Activated T-helper 17 cell treated with anti-CD3 and anti-CD28 coated beads, Interleukin-2, amount 50 U/mL, for 72 hours (primary cell): ENCODE measurements at places on chromosomes 16 and 17. TPM values are rescaled to one million over a fixed set of nuclear protein-coding genes. Genes with fewer than 3 reads are reported as not detected.

GRCh38 chr16:2238838-2239675 lies 2.8 kb downstream of the DNASE1L2 start:
- no peak for ATAC-seq

DNA sequence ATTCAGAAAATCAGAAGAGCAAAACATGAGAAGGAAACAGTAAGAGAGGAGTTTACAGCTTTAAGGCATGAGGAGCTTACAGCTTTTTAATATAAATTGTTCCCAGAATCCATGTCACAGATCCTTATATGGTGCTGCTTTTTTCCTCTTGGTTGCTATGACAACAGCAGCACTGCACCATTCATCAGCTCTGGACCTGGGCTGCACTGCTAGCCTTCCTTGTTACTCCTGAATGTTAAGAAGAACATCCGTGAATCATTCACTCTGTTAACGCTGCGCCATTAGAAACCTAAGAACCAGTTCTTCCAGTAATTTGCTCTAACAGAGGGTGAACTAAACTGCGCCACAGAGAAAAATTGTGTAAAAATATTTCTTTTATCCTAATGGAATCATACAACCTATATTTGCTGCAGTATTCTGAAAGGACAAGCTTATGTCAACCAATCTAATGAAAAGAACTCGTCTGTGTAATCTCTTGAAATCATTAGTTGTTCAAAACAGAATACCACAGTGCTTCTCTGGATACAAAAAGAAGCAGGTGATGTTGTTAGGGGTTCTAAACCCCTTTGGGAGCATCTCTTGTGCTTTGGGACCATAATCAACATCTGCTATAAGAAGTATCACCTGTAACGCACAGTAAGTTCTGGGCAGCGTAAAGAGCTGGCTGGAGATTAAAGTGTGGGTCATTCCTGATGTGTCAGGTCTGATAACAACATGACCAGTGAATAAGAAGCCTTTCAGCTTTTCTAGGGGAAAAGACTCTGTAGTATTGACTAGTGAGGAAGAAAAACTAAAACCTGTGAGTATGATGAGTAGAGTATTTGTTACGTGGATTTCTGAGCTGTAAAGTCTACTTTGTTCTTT lies 151.2 kb downstream of the TANC2 start:
- no peak for ATAC-seq

The PRSS22 gene
- 1.9 TPM for total RNA-seq

The KRTAP1-5 gene
- not detected for total RNA-seq

DNA sequence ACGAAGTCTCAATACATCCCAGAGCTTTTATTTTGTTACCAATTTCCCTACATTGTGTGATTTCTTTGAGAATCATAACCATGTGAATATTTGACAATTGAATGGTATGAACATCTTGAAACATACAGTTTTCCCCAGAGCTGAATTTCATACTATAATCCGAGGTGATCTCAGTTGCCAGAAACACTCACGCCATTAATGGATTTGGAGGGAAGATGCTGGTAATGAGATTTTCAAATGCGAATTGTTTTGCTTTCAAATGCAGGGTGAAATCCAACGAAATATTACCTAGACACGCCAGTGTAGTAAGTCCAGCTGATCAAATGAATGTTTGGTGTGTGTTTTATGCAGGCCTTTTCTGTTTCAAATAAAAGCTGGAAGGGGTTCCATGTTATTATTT lies 277.8 kb upstream of the CDH5 start:
- no peak for ATAC-seq

The ENPP7 gene
- total RNA-seq, result 0.50 TPM

DNA sequence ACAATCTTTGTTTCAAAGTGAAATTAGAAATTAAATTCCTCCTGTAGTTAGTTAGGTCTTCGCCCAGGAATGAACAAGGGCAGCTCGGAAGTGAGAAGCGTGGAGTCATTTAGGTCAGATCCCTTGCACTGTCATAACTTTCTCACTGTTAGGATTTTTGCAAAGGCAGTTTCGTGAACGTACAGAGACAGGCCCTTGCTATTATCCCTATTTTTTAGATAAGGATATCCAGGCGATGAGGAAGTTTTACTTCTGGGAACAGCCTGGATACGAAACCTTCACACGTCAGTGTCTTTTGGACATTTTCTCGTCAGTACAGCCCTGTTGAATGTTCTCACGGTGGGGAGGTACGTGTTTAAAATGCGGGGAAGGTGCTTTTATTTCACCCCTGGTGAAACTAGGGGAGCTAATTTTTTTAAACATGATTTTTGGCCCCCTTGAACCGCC lies 318 bp upstream of the RBL2 start:
- no peak for ATAC-seq

DNA sequence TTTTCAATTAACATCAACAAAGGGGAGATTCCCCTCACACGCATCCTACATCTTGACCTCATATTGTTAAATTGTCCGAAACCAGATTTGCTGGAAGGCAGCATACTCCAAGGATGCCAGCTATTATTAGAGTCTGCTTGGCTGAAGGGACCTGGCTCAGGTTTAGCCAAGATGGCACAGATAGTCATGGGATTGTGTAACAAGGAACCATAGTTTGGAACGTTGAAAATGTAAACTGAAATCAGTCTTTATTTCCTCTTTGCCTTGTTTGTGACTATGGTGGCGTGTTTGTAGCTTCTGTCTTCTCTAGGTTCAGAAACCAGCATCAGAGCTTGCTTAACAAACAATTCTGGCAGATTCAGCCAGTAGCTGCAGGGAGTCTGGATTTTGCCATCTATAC lies 5.9 kb downstream of the ARSG start:
- ATAC-seq, result no peak

DNA sequence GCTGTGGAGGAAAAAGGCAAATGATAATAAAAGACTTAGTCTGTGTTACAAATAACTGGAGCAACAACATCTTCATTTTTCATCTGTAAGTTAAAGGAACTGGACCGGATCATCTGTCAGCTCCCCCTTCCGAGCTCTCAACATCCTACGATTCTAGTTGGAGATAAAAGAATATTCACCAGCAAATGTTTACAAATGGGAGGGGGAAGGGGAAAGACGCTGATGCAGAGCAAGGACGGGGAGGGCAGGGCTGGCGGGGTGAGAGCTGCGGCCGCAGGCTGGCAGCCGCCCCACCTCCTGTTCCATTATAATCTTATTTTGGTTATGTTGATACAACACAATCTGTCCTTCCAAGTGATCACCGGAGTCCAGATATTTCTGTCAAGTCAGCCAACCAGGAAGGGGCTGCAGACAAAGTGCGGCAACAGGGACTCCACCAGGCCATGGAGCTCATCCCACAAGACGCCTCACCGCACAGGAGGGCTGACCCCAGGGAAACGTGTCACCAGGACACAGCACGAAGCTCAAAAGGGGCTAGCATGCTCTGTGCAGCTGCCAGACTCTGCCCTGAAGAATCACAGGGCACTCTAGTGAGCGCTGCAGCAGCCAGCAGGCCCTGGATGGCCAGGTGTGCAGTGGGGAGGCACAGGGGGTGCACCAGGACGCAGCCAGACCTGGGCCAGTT lies 19.7 kb downstream of the FBXO31 start:
- no peak for ATAC-seq

DNA sequence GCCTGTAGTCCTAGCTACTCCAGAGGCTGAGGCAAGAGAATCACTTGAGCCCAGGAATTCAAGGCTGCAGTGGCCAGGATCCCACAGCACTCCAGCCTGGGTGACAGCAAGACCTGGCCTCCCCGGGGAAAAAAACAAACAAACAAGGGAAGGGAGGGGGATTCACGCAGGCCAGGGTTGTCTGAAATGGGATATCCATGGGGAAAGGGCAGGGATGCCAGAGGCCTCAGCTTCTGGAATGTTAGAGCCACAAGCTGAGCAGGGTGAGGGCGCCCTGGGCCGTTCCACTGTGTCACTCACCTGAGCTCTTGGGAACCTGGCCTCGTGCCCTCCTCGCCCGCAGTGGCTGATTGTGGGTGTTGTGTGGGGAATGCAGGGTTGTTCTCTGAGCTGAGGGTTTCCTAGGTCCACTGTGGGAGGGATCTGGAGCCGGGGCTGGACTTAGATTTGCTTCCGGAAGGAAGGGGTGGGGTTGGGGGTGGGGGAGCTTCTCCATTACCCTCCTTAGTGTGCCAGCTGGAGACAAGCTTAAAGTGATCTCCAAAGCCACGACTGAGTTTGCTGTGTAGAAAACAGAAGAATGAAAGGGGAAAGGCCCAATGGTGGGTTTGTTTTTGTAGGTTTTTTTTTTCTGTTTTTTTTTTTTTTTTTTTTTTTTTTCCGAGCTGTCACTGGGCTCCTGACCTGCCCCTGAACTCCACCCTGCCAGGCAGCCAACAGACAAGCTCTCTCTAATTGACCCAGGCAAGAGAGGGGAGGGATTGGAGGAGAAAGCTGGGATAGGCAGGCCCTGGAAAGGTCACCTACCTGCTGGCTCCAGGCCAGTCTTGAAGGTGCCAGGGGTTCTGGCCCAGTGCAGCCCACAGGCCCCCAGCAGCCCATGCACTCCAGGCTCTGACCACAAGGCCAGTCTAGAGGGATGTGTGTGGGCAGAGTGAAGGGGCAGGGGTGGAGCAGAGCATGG lies at the start of gene SULT1A1:
Gene SULT1A1 (minus strand): TSS at position 414 of the 964 bp plus-strand sequence. CDS start 1,189 bp downstream, outside the sequence.
- no peak for ATAC-seq

- no peak for ATAC-seq
These were observed 108.1 kb upstream of the CDC42EP4 start for GRCh38 chr17:73419881-73420280.

GRCh38 chr16:11915114-11915643 lies 577 bp downstream of the GSPT1 start:
- peak; percentile 10 for ATAC-seq

- ATAC-seq, result no peak
These were observed 4.9 kb downstream of the CES2 start for GRCh38 chr16:66940236-66940635.

- no peak for ATAC-seq
These were observed 125.7 kb upstream of the CDH5 start for GRCh38 chr16:66240631-66241395.

The EME1 gene
- 20.8 TPM for total RNA-seq

GRCh38 chr17:49914096-49914490 lies 54.9 kb upstream of the DLX4 start:
- no peak for ATAC-seq

DNA sequence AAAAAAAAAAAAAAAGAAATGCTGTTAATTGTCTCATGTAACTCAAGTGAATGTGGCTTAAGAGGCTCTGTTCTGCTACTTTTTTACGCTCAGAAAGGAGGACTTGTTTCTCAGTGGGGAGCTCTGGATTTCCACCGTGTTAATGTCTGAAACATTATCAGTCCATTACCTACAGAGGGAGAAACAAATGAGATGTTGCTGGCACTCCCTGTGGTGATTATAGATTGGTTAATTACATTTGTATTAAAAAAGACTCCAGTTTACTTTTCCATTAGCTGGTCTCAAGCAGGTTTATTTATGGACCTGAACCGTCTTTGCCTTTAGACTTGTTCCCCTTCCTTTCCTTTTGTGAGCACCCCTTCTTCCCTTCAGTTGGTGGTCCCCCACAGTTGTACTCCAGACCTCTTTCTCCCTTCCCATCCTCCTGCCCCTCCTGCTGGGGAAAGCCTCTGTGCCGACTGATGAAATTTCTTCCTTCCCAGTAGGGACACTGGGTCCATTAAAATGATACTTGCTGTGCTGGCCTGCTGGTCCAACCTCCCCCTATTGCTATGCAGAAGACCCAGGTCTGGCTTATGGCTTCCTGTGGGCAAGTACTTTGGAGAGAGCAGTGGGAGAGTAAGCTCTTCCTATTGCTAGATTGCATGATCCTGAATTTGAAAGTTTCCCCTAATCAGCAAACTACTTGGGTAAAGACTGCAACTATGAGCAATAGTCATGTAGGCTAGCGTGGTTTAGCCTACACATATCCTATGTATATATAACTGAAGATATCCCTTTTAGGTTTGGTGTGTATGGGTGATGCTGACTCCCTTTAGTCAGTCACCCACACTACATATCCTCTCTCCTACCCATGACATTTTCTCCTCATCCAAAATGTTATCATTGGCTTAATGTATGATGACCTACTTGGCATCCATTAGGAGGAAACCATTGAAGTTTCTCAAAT lies 8.1 kb downstream of the CDC6 start:
- peak; percentile 99 for ATAC-seq

GRCh38 chr17:35148144-35148543 lies 527 bp downstream of the UNC45B start:
- ATAC-seq, result no peak

The SERPINF2 gene
- 0.45 TPM for total RNA-seq

The KRT9 gene
- total RNA-seq, result not detected

DNA sequence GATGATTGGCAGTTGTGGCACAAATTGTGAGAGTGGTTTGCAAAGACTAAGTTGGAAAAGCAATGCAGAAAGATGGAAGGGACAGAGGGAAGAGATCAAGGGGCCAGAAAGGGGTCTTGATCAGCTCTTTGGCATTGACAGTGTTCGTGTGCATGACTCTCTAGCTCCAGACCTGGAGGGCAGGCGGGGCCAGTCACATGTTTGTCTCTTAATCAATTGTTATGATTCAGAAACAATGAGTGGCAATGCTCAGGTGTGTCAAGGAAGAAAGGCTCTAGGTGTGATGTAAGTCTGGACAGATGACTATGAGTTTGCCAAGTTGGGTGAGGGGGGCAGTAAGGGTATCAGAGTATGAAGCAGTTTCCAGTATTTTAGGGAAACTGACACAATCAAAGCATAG lies 32.1 kb downstream of the WSB1 start:
- no peak for ATAC-seq

DNA sequence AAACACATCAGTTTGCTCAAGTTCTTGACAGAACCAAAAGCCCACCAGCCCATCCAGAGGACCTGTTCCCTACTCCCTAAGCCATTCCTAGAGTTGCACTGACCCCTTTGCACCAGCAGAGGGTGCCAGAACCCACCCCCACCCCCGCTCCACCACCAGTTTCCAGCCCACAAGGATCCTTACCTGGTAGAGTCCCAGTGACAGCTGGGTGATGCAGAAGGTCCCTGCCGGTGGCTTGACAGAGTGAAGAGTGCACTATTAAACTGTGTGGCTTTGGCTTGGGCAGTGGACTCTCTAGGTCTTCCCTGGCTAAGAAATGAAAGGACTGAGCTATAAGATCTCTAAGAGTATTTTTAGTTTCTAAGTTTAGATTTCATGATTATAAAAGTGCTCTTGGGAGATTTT lies 73.3 kb upstream of the MTMR4 start:
- ATAC-seq, result peak; percentile 91

GRCh38 chr16:13866073-13866472 lies 53.9 kb upstream of the ERCC4 start:
- ATAC-seq, result peak; percentile 81

- no peak for ATAC-seq
These were observed 10.2 kb upstream of the GGA2 start for GRCh38 chr16:23520500-23520899.

GRCh38 chr17:38510421-38511149 lies 82.3 kb downstream of the ARHGAP23 start:
- ATAC-seq, result peak; percentile 35
